ENCODE measurements at places on chromosomes 7 and 10. TPM values are rescaled to one million over a fixed set of nuclear protein-coding genes. Genes with fewer than 3 reads are reported as not detected.

DNA sequence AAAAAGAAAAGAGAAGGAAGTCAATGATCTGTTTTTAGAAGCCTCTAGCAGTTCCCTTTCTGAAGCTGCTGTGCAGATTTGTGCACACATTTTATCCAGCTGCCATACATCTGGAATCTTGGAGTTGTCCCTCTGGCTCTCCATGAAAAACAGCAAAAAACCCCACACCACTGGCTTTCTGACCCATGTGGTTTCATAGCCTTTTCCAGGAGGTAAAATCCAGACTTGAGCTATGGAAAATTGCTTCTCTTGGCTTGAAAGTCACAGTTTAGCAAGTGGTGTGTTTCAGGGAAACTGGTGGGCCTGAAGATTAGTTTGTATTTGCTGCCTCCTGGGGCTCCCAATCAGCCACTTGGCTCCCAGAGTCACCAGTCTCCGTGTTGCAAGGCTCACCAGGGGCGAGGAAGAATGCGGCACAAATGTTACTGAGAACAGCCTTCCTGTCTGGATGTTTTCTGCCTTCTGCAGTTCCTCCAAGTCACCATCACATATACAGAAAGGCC, 50.1 kb upstream of the ADRB1 start:
- no peak for DNase-seq

DNA sequence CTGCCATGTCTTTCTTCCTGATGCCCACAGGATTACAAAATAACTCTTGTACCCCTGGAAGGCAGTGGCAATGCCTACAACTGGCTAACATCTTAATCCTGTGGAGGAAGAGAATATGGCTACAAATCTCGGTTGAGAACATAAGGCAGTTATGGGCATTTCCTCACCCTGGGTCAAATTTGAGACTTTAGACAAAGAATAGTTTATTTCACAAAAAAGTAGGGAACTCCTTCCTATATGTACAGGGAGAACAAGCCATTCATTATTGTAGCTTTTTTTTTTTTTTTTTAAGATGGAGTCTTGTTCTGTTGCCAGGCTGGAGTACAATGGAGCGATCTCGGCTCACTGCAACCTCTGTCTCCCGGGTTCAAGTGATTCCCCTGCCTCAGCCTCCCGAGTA, 2.6 kb downstream of the ALDH18A1 start:
- DNase-seq, result no peak

DNA sequence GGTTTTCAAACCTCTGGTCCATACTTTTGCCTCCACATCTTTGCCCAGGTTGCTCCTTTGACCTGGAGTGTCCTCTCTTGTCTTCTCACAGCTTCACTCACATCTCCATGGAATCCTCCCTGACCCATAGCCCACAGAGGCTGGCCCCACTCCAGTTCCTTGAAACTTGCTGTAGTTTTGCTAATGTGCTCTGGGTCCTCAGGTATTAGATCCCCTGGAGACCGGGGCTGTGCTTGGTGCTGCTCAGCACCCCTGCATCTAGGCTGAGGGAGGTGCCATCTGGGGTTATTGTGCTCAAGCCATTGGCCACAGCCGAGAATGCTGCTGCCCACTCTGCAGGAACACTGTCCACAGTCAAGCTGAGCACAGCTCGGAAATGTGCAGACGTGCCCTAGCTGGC, 16.5 kb downstream of the KNDC1 start:
- DNase-seq, result no peak

DNA sequence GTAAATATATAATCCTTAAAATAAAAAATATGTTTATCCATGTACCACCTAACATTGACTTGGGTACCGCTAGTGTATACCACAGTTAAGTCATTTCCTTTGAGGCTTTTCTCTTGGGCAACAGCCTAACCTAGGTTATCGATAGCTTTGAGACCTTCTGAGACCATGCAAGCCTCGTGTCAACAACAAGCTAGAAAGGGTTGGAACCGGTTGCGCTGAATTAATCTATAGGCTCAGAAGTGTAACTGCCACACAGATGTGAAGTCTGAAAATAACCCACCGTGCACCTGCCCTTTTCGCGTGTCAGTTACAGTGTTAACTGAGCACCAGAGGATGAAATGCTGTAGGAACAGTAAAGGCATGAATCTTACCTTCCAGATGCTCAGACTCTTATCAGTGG, 59.8 kb downstream of the ARID5B start:
- no peak for DNase-seq

Gene PKD2L1
- total RNA-seq, result not detected

Gene GIMAP7
- total RNA-seq, result 116 TPM

Gene CYP3A4
- total RNA-seq, result not detected

Gene PNLIPRP1
- not detected for total RNA-seq

Gene ZNF239
- 3.5 TPM for total RNA-seq
